Left kidney (tissue), 8 donors: ENCODE measurements at places on chromosomes 3 and 15. TPM values are rescaled to one million over a fixed set of nuclear protein-coding genes. Genes with fewer than 3 reads are reported as not detected.

DNA sequence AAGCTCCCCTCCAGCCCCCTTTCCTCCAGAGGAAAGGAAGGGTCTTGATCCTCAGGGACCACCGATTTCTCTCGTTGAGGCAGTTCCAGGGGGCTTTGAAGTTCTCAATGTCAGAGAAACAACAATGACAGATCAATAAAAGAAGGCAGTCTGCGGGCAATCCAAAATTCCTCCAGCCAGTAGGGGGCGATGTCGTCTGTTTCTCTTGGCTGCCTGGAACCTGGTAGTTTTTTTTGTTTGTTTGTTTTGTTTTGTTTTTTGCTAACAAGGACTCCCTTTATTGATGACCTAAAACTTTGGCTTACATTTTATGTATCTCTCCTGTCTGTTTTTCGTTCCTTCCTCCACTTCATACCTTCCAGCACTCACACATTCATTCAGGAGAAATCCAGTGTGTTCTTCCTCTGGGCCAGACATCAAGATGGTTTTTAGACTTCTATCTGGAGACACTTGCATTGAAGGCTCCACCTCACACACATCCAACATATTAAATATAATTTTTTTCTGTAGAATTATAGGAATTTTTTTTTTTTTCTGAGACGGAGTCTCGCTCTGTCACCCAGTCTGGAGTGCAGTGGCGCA lies 276.6 kb downstream of the RPLP1 start:
- DNase-seq = no peak

DNA sequence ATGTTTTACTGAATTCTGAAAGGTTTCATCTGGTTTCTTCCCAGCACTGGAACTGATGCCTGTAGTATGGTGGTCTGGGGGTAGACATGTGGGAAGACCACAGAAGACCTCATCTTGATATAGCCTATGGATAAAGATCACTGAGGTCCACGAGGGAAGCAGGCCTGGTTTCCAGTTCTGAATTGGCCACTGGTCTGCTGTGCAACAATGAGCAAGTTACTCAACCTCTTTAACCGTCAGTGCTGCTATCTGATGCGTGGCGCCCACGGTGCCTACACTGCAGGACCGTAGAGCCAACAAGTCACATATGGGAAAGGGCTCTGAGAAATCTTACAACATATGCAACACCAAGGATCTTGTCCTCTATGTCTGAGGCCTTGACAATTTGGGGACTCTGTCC lies 13.3 kb downstream of the TLE3 start:
- DNase-seq = no peak

DNA sequence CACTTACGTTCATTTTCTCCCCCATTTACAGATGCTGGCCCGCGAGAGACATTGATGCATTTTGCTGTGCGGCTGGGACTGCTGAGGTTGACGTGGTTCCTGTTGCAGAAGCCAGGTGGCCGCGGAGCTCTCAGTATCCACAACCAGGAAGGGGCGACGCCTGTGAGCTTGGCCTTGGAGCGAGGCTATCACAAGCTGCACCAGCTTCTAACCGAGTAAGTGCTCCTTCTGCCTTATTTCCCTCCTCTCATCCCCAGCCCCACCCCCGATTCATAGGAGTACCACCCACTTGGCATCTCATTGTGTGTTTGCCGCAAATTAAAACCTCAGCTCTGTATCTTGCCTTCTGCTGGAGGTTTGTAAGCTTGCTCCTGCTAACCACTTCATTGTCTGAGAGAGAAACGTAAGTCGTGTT lies 163.3 kb downstream of the AKAP13 start:
- no peak for DNase-seq

- no peak for DNase-seq
Observed at GRCh38 chr3:103059432-103059831, 624.6 kb downstream of the ZPLD1 start.

DNA sequence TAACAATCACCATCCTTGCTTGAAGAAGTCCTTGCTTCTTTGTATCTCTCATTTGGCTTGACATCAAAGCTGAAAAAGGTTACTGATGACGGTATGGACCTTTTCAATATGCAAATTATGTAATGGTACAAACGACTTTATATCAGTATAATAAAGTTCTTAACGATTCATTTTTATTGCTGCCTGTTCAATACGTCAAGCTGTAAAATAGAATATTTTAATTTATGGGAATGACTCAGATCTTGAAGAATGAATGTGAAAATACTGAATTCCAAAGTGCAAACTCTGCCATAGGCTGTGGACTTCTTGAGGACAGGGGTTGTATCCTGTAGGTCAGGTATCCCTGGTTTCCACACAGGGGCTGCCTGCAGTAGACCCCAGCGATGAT lies 156.2 kb downstream of the PLCL2 start:
- DNase-seq = no peak

GRCh38 chr15:60318216-60318867 lies 79.4 kb downstream of the ANXA2 start:
- no peak for DNase-seq

DNA sequence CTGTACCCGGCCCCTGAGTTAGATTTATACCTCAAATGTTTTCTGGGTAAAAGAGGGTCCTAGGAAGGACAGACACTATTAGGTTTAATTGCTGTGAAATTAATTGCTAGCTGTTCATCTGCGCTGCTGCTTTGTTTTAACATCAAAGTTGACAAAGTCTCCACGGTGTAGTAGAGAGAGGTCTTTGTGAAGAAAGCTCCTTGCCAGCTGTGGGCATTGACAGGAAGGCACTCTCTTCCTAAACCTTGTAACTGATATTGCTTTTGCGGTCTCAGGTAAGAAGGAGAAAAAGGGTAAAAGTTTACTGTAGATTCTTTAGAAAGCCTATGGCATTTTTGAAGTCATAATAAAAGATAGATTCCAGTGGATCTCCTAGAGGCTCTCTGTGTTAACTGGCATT lies 68.1 kb downstream of the PTPRG start:
- DNase-seq = no peak

GRCh38 chr3:56976651-56977560 lies 83.6 kb upstream of the SPATA12 start:
- no peak for DNase-seq

DNA sequence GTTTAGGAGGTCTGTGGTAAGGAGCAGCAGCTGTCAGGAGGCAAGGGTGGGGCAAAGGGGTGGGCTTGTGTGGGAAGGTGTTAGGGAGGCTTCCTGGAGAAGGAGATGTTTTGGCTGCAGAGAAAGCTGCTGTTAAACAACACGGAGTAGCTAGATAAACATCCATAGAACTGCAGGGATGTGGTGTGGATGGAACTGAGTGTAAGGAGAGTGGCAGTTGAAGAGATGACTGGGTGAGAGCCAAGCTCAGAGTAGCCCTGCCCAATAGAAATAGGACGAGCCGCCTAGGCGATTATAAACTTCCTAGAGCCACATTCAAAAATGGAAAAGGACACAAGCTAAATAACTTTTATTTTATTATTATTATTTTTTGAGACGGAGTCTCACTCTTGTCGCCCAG lies 19.9 kb downstream of the RPLP1 start:
- DNase-seq = no peak

DNA sequence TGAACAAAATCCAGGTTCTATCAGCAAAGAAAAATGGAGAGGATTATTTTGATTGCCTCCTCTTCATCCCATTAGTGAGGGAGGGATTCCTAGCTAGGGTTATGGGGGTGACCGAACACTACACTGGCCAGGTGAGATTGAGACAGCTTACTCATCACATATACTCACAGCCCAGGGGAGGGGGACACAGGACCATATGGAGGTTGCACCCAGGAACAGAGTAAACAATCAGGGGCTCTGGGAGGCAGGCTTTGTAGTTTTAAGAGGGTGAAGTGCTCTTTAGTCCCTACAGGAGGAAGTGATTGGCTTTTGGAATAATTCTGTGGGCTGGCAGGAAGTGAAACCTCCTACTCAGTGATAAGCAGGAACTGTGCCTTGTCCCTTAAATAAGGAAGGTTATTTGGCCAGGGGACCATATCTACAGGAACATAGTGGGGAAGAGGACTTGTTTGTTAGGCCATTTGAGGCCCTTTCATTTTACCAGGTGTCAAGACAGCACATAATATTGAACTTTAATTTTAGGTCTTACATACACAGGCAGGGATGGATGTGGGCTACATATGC lies 17.5 kb upstream of the KCTD6 start:
- DNase-seq = no peak

GRCh38 chr3:196127308-196128040 lies 45.6 kb upstream of the TFRC start:
- DNase-seq = no peak

GRCh38 chr3:32508711-32509110 lies 6.1 kb upstream of the CMTM6 start:
- DNase-seq = peak; percentile 51

DNA sequence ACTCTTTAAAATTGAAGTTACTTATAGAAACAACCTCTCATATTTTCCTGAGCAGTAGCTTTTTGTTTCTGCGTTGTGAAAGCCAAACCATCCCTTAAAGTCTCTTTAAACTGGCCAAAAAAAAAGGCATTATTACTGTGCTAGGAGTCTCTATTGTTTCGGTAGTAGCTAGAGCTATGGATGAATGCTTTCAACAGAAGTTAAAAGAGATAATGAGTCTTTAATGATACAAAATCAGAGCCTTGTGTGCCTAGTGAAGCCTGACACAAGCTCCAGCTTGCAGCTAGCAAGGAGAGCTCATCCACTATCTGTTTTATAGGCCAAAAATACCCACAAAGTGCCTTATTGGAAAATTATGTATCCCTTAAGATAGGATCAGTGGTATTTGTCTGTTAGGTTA lies 360.4 kb upstream of the CDIN1 start:
- peak; percentile 7 for DNase-seq

DNA sequence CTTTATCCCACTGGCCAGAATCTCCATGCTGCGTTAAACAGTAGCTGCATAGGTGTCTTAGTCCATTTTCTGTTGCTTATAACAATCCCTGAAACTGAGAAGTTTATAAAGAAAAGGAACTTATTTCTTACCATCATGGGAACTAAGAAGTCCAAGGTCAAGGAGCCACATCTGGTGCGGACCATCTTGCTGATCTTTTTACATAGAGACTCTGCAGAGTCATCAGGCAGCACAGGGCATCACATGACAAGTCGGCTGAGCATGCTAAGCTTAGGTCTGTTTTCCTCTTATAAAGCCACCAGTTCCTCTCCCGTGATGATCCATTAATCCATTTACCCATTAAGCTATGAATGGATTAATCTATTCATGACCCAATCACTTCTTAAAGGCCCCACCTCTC lies 22.4 kb upstream of the FAM174B start:
- DNase-seq = no peak

GRCh38 chr3:58528629-58529028 lies 8.4 kb downstream of the ACOX2 start:
- no peak for DNase-seq

- no peak for DNase-seq
Observed at GRCh38 chr3:160665784-160666526, 11.0 kb upstream of the ARL14 start.

DNA sequence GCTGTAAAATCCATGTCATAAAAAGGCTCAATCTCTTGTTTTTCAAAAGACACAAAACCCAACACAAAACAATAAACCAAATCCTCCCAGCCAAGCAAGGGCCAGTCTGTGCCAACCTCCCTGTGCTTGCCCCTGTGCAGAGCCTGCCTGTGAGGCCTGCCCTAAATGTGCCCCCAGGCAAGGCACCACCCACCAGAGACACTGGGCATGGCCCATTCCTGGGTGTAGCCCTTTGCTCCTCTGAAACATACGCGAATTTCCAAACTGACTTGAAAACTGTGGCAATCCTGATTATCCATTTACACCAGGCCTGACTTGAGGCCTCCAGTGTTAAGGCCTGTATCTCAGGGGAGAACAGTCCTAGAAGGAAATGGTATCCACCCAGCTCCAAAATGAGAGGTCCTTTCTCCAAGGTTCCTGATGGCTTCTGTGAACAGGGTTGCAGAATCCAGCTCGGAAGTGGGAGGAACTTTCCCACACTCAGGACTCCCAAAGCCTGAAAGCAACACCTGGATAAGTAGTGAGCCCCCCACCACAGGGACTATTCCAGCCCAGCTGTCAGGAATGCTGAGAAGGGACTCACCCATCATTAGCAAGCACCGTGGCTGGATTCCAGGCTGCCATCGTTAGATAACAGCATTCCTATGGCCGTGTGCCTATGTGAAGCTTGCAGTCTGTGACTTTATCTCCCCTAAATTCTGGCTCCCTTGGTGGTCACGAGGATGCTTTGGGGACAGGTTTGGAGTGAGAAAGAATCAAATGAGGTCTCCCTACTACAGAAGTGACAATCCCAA lies 61.8 kb downstream of the CACNA2D2 start:
- no peak for DNase-seq

GRCh38 chr3:85725809-85726208 lies 767.0 kb downstream of the CADM2 start:
- no peak for DNase-seq

GRCh38 chr15:35256551-35256950 lies 171.5 kb upstream of the NANOGP8 start:
- DNase-seq = no peak

DNA sequence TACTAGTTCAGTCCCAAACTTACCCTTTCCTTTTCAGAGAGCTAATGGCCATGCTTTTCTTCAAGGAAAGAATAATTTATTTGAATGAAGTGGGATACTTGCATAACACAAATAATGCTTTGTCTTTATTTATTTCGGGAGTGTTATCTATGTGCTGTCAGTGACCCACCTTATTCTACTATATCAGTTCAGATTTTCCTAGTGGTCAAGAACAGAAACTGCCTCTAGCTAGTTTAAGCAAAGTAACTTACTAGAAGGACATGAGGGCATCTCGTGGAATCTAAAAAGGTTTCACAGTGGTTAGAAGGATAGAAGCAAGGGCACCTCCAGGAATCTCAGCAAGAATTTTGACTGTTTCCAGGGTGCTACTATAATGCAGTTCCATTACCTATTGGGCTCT lies 3.8 kb upstream of the TIMMDC1 start:
- DNase-seq = no peak

GRCh38 chr15:80339601-80340000 lies 64.6 kb upstream of the ARNT2 start:
- DNase-seq = no peak

Gene FBXW12
- 0.73 TPM for polyA plus RNA-seq

Gene HRG
- 2.0 TPM for polyA plus RNA-seq

Gene GXYLT2
- polyA plus RNA-seq = 18.3 TPM

Gene GUCA1C
- polyA plus RNA-seq = 0.52 TPM

Gene SAMMSON
- polyA plus RNA-seq = not detected

Gene GPR15
- not detected for polyA plus RNA-seq

Gene PRR20G
- polyA plus RNA-seq = not detected

Gene DUOXA2
- not detected for polyA plus RNA-seq

Gene GPR62
- 0.48 TPM for polyA plus RNA-seq

Gene C3orf85
- 17.9 TPM for polyA plus RNA-seq

Gene COL6A5
- polyA plus RNA-seq = 0.07 TPM

Gene P2RY14
- 0.57 TPM for polyA plus RNA-seq

Gene GOLGA6L24
- not detected for polyA plus RNA-seq

Gene CLDN1
- polyA plus RNA-seq = 58.2 TPM

Gene KCNAB1
- polyA plus RNA-seq = 3.4 TPM

Gene CPLX3
- not detected for polyA plus RNA-seq

Gene NANOGP8
- 0.76 TPM for polyA plus RNA-seq
